ENCODE measurements at places on chromosomes 2 and 18.

DNA sequence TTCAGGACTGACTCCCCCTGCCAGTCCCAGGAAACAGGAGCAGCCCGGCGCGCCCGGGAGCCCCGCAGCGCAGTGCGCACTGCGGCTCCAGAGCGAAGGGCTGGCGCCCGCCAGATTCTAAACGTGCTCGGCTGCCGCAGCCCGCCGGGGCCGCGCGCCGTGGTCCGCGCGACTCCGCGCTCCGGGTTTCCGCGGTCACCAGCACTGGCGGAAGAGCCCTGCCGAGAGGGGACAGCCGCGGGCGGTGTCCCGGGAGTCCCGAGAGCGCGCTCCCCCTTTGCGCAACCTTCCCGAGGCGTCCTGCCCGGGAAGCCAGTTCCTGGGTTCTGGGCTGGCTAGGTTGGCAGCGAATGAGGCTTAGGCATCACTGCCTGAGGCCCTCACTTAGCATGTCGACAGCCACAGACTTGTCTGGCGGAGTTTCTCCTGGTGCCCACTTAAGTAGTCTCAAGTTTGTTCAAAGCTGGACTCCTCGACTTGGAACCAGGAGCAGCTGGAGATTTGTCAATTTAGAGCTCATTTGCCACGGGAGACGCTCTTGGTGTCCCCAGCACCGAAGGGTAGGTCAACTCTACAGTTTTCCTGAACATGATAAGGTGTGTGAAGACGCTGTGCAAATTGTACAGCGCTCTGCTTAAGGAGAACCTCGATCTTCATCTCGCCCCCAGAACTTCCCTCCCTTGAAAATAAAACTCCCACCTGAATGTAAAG, 1.5 kb upstream of the VSNL1 start:
- DNase-seq, result no peak

- no peak for DNase-seq
Observed at GRCh38 chr2:79994161-79994560, 310.4 kb downstream of the LRRTM1 start.

- no peak for DNase-seq
Observed at GRCh38 chr2:225009768-225010167, 32.5 kb downstream of the DOCK10 start.

DNA sequence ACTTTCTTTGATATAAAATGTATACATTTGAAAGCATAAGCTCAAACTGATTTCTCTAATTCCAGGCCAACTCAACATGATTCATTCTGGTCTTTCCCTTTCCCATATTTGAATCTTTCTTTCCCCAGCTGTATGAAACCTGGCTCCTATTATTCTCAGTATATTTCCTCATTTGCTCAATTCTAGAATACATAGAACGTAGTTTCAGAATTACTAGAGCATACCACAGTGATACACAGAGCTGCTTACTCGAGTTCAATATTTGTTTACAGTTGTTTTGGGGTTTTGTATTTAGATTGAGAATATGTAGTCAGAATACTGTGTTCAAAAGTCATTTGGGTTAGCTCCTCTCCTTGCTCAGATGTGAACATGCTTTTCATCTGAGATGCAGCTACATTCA, 43.0 kb downstream of the TNFRSF11A start:
- DNase-seq, result no peak

DNA sequence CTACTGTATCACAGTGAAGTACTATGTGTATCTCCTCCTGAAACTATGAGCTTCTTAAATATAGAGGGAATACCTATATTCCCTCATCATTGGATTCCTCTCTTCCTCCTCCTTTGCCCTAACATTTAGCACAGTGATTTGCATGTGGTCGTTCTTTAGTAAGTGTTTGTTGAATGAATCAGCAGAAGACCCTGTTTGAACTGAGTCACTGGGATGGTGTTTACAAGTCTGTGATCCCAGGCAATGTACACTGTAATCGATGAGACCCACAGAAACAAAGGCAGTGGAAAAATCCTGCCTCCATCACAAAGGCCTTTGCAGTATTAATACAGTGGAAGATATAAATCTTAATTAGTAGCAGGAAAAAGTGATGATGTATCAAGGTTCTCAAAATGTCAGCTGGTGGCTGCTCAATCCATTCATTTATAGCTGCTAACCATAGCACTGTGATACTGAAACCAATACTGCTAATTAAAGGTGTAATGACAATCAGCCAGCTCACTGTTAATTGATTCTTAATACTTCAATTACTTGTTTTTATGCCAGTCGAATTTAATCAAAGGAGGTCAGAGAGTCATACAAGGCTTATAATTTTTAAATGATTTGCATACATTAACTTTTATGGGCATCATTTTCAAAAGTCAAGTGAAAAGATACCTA, 20.8 kb upstream of the MYO3B start:
- DNase-seq, result no peak

- DNase-seq, result no peak
Observed at GRCh38 chr2:187989925-187990623, 301.6 kb upstream of the GULP1 start.

- no peak for DNase-seq
Observed at GRCh38 chr2:136167721-136168475, 49.9 kb upstream of the CXCR4 start.

DNA sequence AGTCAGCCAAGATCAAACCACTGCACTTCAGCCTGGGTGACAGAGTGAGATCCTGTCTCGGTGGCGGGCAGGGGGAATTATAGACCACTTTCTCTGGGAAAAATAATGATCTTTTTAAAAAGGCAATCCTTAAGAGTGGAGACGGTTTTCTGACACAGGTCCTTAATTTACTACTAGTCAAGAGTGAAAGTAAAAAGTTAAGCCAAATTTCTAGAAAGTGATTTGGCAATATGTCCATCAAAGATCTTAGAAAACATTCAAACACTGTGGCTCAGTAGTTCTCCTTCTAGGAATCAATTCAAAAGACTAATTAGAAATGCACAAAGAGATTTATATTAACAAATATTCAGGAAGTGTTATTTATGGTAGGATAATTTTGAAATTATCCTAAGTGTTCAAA, 148.5 kb upstream of the DNMT3A start:
- DNase-seq, result no peak

DNA sequence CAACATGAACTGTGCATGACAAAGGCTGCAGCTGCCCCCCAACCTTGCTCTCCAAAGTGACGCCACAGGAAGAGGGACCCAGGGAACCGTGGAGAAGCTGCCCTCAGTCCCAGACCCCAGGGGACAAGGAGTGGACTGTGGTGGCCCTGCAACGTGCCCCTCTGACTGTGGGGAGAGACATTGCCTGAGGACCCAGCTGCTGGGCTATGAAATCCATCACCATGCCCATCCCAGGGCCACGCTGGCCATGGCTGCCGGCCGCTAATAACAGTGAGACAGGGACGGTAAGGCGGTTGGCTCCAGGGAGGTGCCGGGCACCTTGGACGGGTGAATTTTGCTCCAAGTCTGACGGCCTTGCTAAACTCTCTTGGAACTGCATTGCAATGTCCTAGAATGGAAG, 211.3 kb upstream of the HDAC4 start:
- no peak for DNase-seq
